B cell (primary cell): ENCODE measurements at places on chromosomes 2 and 18. TPM values are rescaled to one million over a fixed set of nuclear protein-coding genes. Genes with fewer than 3 reads are reported as not detected.

- no peak for DNase-seq
These were observed 95.5 kb upstream of the CRACDL start for GRCh38 chr2:99031481-99031880.

DNA sequence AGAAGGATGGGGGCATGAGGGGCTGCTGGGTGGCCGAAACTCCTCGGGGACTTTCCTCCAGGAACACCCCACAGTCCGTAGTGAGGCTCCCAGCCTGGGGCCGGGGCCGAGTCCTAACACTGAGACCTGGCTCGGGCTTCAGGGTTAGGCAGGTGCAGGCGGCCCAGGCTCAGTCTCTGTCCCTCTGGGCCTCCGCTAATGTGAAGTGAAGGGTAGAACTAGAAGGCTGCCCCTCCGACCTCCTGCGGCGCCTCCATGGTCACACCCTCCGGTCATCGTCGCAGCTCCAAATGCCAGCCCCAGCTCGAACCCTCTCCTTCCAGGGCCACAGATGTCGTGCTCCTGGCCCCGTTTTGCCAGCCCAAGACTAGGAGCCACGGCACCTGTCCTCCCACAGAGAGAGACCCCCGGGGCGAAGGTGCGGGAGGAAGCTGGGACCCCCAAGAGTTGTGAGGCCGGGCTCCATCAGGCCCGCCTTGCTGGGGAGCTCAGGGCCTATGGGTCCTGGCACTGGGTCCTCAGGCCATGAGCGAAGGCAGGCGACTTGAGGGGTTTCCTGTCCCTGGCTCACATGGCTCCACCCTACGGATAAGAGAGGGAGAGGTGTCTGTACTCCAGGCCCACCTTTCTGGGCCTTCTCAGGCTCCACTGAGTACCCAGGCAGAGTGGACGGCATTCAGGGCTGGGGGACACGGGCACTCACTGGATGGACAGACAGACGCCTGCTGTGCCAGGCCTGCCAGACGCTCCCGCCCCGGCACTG is 797 bp downstream of the ANO7 start:
- no peak for DNase-seq

DNA sequence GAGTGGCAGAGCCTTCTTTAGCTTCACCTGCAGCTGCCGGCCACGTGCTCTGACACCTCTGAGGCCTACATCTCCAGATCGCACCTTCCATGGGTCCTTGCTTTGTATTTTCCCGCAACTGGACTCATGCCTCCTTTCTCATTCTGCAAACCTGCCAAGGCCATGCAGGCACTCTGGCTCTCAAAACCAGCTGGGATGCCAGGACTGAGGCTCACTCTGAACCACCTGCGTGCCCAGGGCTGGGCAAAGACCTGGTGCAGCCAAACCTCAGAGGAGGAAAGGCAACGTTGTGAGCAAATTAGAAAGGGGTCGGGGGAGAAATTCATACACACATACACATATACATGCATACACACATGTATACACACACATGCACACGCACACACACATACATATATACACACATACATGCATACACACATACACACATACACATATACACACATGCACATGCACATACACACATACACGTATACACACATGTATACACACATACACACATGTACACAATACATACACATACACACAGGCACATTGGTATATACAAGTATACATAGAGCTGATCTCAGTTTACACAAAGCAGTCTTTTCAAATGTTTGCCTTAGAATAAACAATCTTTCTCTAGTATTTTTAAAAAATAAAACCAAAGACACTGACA is 125.2 kb downstream of the RTP5 start:
- DNase-seq = no peak

DNA sequence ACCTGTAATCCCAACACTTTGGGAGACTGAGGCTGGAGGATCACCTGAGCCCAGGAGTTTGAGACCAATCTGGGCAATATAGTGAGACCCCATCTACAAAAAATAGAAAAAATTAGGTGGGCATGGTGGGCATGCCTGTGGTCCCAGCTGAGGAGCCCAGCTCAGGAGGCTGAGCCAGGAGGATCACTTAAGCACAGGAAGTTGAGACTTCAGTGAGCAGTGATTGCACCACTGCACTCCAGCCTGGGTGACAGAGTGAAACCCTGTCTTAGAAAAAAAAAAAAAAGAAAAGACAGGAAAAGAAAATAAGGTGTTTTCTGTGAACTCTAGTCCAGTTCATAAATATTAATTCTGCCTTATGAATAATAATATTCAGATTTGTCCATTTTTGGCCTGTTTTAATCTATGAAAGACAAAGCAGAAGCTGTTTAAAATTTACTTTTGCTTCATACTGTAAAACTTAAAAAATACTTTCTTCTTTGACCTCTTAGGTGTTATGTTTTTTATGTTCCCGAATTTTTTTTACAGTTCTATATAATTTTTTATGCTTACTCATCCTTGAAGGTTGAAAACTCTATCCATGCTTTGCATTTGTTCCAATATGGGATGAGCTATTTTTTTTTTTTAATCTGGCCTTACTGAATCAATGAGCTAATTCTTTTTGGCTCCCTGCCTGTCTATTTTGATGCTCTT is 8.4 kb upstream of the ANXA4 start:
- DNase-seq = no peak

DNA sequence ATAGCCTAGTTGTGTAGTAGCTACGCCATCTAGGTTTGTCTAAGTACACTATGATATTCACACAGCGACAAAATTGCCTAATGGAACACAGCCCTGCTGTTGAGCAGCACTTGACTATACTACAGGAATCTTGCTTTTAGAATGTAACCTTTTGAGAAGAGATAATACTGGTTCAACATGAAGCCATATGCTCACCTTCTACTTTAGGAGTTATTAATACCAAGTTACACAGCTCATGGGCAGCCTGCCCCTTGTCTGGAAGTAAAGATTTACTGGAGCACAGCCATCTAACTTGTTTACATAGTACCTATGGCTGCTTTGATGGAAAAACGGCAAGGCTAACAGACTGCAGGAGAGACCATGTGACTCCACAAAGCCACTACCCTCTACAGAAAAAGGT is 174.8 kb downstream of the DYM start:
- DNase-seq = no peak

The XDH gene
- total RNA-seq = not detected in 2 replicates

The DAPL1 gene
- not detected in 2 replicates for total RNA-seq

The PLB1 gene
- total RNA-seq = 0.25 and 1.3 TPM in 2 replicates

The HOXD3 gene
- total RNA-seq = not detected in 2 replicates
